Cortex of kidney (tissue), 1 donor: ENCODE measurements at places on chromosomes 6 and 20.

DNA sequence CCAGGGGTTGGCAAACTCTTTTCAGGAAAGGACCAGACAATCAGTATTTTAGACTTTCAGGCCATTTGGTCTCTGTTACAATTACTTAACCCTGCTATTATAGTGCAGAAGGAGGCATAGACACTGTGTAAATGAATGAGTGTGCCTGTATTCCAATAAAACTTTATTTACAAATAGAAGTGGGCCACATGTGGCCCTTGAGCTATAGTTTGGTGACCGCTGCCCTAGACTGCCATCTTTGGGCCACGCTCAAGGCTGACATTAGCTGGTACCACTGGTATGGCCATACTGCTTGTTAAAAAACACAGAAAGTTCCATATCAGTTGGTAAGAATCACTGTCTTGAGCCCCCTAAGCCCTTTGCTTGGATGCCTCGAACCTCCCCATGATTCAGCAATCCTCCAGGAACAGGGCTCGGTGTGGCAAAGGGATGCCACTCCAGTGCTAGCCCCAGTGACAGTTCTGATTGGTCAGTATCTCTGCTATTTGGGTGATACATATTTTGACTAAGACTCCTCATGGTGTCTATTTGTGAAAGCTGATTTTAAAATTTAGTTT is 23.3 kb upstream of the SNRNP48 start:
- DNase-seq, result no peak

DNA sequence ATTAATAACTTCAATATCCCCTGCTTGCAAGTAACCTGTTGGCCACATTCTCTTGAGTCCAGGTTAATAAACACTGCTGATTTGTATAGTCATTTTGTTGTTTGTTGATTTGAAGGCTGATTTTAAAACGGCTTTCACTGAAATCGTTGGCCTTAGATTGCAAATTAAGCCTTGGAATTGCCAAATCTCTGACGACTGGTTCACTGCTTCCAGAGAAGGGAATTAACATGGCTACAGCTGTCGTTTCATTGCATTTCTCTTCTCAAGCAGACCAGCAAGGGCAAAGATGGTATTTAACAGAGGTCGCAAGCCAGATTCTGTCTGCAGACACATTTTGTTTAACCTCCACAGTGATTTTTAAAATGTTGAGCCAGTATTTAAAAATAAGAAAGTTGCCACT is 470.9 kb downstream of the TFAP2A start:
- DNase-seq, result no peak

DNA sequence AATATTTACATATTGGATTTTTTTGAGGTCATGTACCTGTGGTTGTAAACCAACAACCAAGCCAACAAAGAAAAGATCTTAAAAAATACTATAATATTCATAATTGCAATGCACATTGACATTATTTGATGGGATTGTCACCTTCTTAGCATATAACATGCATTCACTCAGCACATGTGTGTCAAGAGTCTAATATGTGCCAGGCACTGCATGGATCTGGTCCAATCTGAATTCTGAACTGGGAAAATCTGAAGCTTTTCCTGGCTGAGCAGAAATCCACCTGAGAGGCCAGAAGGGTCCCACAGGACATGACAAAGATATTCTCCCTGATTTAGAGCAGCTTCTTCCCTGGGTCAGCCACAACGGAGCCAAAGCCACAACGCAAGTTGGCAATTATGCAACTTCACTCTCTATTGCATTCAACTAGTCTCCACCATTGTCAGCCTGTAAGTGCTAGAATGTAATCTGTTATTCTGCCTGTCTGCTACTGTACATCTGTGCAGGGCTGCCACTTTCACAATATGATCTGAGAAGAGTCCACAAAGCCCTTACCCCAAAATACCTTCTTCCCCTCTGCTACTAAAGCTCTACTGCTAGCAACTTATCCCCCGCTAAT is 17.0 kb upstream of the DDO start:
- no peak for DNase-seq

DNA sequence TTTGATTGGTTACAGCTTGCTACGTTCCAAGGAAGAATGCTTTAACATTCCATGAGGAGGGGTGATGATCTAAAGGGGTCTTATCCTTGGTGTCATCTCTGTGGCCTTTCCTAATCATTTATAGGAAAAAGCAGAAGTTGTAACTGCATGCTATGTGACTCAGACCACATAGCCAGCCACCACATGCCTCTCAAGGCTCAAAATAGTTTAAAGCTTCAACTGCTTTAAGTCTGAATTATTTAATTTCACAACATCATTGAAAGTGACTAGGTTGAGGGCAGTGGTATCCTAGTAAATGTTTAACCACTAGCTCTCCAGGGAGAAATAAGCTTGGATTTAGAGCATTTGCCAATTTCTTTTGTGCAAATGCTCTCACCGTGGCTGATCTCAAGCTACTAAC is 29.7 kb downstream of the MC3R start:
- no peak for DNase-seq

GRCh38 chr20:37984018-37984785 is 49.1 kb downstream of the TTI1 start:
- DNase-seq, result no peak
